Activated T-cell treated with anti-CD3 and anti-CD28 coated beads for 4 hours (primary cell): ENCODE measurements at places on chromosomes 4 and X.

- DNase-seq = no peak
Observed at GRCh38 chrX:98111684-98112083, 1228.0 kb downstream of the RPA4 start.

GRCh38 chrX:46770000-46770816, 11.3 kb upstream of the SLC9A7 start:
- DNase-seq = no peak

DNA sequence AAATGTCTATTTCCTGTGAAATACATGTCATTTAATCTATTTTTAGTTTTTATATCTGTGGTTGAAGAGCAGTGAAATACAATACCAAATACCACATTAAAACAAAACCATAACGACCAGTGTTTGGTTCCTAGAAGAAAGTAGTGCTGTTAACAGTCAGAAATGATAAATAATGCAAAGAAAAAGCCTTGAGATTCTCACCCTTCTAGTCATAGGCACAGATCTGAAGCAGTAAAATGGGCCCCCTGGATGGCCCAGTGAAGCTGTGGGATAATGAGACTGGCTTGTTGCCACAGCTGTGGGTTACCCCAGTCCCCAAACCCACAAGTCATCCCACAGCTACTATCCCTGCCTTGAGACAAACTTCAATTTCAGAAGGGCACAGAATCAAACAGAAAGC, 137.3 kb upstream of the RPL34 start:
- no peak for DNase-seq

DNA sequence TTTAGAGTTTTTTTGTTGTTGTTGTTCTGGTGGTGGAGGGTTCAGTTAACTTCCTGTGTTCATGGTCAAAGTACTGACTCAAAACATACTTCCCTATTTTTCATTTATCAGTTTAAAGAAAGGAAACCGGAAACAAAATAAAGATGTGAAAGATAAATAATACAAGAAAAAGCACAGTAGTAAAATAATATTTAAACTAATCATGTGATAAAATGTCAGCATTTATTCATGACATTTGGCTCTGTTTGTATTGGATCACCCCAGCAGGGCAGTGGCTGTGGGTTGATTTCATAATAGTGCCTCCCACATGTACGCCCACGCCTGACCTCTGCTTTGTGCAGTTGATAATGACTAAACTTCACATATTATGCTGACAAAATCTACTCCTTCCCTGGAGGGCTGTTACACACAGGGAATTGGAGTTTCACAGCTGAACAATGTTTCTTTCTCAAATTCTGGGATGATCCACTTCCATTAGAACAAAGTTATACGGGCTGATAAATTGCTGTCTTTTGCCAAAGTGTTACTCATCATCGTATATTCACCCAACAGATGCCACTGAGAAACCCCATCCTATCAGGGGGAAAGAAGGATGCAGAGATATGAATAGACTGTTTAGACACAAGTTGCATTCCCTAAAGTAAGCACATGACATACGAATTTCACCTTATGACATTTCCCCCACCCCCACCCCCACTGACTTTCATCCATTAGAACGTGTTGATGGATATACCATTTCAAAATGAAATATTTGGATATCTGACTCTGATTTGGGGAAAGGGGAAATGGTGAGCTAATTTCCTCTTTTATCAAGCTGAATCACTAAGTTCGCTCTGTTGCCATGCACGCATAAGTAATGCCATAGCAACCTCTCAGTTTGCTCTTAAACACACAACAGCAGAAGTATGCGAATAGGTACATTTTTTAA, 48.3 kb downstream of the AMELX start:
- no peak for DNase-seq

DNA sequence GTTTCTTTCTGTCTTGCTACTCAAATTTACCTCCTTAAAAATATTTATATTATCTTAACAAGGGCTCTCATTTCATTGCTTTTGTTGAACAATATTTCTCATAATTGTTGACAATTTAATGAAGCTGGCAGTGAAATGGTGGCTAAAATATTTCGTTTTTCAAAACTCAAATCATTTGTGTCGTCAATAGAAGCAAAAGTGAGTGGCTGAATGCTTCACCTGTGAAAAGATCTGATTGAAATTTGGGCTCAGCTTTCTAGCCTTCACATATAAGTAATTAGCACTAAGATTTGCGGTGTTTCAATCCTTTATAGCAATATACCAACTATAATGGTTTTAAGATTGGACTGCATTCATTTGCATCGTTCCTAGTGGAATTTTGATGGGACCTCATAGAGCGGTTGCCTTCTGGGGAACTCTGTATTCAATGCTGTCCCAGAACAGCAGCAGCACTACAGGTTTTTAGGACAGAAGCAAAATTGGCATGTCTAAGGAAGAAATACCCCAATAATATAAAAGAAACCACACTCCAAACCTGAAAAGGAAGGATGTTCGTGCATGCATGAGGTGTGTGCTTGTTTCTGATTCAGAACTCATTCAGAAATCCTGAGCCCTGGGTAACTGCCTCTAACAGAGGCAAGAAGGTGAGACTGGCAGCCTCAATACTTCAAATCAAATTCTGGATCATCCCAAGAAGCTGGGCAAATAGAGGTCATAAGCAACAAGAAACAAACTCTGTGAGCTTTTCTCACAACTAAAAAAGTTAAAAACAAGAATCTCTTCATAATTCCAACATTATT, 2.5 kb downstream of the CXCL1 start:
- no peak for DNase-seq

DNA sequence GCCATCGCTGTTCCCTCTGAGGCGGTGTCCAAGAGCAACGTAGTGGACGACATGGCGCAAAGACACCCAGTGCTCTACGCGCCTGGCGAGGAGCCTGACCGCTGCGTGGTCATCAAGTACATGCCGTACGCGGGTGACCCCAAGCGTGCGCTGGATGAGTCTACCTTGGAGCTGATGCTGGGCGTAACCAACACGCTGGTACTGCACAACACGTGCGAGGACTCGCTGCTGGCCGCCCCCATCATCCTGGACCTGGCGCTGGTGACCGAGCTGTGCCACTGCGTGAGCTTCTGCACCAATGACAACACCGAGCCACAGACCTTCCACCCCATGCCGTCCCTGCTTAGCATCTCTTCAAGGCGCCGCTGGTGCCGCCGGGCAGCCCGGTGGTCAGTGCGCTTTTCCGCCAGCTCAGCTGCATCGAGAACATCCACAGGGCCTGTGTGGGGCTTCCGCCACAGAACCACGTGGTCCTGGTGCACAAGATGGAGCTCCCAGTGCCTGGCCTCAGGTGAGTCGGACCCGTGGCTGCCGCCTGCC, 129.0 kb downstream of the ANAPC4 start:
- no peak for DNase-seq

- no peak for DNase-seq
Observed at GRCh38 chr4:138301536-138301935, 59.4 kb upstream of the SLC7A11 start.

GRCh38 chrX:68443155-68443868, 10.0 kb upstream of the OPHN1 start:
- DNase-seq = no peak

DNA sequence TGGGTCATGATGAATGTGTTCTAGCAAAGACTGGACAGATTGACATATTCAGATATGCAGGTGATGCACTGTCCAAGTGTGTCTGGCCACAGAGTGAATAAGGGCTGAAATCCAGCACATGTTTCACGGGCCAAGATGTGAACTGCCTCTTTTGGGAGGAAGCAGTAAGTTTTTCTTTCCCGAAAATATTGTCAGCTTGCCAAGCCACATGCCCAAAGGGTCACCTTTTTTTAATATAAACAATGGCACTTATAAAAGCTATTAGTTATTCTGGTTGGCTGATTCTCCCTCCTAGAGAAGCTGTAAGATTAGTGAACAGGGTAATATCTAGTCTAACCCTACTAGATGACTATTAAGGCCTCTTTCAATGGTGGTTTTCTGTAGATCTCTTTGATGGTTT, 1.5 kb upstream of the EDNRA start:
- DNase-seq = no peak

DNA sequence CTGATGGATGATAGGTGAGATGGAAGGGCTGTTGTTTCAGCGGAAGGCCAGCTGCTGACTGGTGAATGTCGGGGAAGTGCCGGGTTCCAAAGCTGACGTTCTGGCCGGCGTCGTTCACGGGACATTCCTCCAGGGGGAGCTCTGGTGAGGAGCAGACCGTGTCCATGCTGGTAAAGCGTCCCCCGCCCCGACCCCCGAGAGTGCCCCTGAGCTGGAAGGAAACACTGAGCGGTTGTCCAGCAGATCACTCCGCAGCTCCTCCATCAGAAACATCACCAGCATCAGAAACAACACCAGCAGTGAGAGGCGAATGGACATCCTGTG, 18.6 kb upstream of the ADRA2C start:
- DNase-seq = no peak

GRCh38 chr4:148441624-148441985, 609 bp downstream of the NR3C2 start:
- DNase-seq = no peak

- no peak for DNase-seq
Observed at GRCh38 chrX:31894152-31894551, 822.3 kb upstream of the FTHL17 start.

- DNase-seq = no peak
Observed at GRCh38 chr4:92359491-92359890, 55.7 kb downstream of the GRID2 start.

DNA sequence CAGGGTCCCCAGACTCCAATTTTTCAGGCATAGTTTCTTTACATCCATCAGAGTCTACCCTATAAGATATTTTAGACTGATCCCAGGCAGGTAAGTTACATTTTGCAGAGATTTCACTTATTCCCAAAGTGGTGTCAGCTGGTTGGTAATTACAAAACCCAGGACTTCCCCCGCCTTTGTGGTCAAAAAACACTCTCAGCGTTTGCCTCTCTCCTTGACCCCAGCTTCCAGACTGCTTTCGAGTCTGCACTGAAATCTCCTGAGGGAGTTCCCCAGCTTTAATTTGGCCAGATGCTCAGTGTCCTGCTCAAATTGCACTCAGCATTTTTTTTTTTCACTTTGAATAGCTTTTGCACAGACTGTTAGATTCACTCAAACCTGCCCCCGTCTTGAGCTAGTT, 11.2 kb upstream of the AMOT start:
- no peak for DNase-seq

DNA sequence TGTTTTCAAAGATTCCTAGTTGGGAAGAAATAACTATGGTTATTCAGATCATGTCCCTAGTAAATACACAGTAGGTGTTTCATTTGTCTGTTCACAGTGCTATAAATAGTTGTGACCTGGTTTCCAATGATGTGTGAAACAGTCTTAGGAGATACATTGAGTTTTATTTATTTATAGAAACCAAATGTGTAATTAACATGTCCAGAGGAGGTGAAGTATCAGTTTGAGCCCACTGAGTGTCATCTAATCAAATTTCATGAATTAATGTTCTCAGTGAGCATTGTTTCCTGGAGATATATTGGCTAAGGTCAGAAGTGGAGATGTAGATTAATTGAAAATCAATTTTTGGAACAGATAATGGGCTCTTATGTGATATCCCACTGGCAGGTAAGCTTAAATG, 996.3 kb downstream of the FSTL5 start:
- DNase-seq = no peak

DNA sequence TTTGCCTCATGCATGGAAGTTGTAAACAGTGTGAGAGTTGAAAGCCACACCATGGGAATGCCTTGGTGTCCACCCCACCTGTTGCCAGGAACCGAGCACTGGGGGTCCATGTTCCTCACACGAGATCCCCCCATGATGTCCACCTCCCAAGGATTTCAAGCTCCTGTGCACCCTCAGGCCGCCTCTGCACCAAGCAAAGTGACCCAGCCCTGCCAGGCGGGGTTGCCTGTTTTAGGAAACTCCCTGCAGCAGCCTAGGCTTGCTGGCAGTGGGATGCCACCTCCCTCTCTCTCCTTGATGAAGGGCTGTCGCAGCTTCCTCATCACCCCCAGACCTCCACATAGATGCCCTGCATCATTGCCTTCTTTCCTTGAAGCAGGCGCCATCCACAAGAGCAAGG, 82.8 kb downstream of the GPR143 start:
- no peak for DNase-seq

GRCh38 chr4:121973816-121974215, 22.0 kb upstream of the TRPC3 start:
- no peak for DNase-seq

DNA sequence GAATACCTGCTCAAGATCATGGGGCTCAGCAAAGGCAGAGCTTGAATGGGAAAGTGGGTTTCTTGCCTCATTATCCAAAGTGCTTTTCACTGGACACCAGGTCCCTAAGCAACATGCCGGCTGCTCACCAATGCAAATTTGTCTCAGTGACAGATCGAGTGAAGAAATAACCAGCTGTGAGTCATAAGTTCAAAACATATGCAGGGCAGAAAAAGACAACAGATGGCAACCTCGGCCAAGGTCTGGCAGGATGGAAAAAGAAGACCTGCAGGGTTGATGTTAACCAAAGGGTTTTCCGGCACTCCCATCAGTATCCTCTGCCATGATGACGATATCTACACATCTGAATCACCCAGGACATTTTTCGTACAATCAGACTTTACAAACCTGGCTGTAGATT, 124.1 kb downstream of the AFAP1 start:
- DNase-seq = no peak

DNA sequence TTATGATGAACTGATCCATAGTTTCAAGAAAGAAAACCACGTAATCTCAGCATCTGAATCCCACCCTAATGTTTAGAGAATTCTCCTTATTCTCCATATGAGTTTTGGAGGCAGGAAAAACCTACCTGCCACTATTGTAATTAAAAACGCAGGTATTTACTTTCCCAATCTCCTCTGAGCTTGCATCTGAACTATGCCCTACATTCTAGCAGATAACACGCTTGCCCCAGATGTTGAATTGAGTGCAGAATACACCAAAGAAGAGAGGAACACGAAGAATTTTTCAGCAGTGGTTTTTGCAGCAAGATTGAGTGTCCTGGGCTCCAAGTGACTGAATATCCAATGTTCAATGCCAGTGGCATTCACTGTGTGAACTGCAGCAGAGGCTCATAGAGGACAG, 182.4 kb downstream of the COX18 start:
- DNase-seq = no peak
